Activated naive CD4-positive, alpha-beta T cell treated with Interleukin-2 at 50 U/mL for 16 hours (primary cell): ENCODE measurements at places on chromosomes 13 and 19.
A peak's percentile ranks its signal among the peaks of the same experiment; 100 is the strongest.

- no peak for DNase-seq
Measured at GRCh38 chr13:73718246-73718645, 416.0 kb downstream of the KLF12 start.

- DNase-seq, result no peak
Measured at GRCh38 chr13:20526664-20527063, 1.0 kb upstream of the CRYL1 start.

DNA sequence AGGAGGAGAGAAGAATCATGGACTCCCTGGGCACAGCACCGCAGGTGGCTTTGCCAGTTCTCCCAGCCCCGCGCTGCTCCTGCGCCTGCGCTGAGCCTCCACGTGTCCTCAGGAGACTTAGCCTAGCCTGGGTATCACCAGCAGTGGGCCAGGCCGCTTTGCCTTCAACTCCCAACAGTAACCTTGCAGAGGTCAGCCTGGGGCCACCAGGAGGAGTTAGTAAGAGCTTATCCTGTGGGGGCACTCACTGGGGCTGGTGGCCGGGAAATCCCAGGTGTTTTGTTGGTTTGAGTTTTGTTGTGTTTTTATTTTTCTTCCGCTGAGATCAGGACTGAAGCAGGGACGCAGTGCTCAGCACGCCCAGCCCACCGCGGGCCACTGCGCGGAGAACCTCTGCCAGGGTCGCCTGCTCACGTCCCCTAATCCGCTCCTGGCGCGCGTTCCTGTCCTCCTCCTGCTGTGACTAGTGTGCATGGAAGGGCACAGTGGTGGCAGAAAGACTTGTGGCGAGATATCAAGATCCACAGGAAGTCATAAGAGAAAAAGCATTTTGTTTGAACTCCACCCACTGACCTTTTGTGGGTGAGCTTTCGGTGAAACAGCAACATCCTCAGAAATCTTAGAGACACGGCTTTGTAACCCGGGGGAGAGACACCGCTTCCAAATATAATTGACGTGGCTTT, 207.4 kb upstream of the RFC3 start:
- peak; percentile 77 for DNase-seq

DNA sequence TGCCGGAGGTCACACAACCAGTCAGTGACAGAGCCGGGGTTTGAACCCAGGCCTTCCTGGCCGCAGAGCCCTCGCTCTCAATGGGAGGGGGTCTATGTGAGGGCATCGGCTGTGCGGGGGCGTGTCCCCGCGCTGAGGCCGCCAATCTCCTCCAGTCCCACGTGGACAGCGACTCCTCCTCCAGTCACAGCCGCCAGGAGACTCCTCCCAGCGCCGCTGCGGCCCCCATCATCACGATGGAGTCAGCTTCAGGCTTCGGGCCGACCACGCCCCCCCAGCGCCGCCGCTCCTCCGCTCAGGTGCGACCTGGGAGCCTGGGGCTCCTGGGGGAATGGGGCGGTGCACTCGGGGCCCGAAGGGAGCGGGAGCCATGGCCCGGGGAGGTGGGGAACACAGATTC, 6.0 kb downstream of the SPRED3 start:
- peak; percentile 77 for DNase-seq

GRCh38 chr13:77751513-77752456, 54.3 kb downstream of the SLAIN1 start:
- DNase-seq, result peak; percentile 38

GRCh38 chr13:61170856-61171255, 244.8 kb downstream of the PCDH20 start:
- no peak for DNase-seq

- no peak for DNase-seq
Measured at GRCh38 chr19:46456930-46457329, 14.4 kb downstream of the PNMA8A start.

DNA sequence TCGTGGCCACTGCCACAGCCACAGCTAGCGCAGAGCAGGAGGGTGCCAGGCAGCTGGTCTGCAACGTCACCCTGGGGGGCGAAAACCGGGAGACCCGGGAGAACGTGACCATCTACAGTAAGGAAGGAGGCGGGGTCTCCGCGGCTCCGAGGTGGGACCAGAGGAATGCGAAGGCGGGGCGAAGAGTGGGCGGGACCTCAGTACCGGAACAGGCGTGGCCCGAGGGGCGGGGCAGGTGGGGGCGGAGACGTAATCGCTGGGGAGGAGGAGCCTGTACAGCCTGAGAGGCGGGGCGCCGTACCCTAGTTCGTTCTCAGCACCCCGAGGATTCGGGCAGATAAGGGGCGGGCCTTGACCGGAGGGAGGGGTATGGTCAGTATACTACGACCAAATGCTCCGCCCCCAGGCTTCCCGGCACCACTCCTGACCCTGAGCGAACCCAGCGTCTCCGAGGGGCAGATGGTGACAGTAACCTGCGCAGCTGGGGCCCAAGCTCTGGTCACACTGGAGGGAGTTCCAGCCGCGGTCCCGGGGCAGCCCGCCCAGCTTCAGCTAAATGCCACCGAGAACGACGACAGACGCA, 2.5 kb downstream of the ICAM5 start:
- peak; percentile 64 for DNase-seq

DNA sequence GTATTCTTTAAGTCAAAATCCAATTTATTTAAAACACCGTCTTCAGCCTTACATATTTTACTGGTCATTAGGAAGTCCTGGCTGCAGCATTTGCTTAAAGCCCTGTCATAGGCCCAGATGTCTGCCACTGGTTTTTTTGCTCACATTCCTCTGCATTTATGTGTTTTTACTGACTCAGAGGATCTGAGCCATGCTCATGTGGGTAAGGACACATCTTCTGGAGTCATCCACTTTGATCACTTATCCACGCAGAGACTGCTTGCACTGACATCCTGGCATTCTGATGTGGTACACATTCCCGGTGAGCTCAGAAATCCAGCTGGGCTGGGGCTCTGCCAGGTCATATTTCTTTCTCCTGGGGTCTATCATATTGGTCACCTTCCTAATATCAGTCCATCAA, 531.7 kb upstream of the ARGLU1 start:
- no peak for DNase-seq
